Kasumi-1 (cell line): ENCODE measurements at places on chromosomes 12 and 14.
A peak's percentile ranks its signal among the peaks of the same experiment; 100 is the strongest.

- DNase-seq, result peak; percentile 29
Observed at GRCh38 chr12:56723889-56724700, 1.0 kb downstream of the NACA start.

GRCh38 chr12:94534278-94534677 lies 74.6 kb upstream of the CEP83 start:
- no peak for DNase-seq

- peak; percentile 78 for DNase-seq
Observed at GRCh38 chr14:64337888-64338615, 43.9 kb upstream of the ESR2 start.

DNA sequence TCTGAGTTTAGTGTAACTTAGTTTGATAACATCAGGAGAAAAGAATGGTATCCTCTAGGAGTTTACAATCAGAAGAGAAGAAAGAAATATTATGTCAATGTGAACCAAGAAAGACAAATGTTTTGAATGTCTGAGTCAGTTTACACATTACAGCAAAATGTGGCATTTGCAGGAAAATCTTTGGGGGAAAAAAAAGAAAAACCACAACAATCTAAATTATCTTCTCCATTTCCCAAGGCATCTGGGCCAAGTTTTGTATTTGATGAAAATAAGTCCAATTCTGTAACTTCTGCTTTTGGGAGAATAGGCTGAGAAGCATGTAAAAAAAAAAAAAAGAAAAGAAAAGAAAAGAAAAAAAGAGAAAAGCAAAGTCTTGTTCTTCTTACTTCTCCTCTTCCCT lies 58.8 kb upstream of the FLRT2 start:
- peak; percentile 9 for DNase-seq

GRCh38 chr12:42482041-42482747 lies 107.4 kb downstream of the PRICKLE1 start:
- no peak for DNase-seq

DNA sequence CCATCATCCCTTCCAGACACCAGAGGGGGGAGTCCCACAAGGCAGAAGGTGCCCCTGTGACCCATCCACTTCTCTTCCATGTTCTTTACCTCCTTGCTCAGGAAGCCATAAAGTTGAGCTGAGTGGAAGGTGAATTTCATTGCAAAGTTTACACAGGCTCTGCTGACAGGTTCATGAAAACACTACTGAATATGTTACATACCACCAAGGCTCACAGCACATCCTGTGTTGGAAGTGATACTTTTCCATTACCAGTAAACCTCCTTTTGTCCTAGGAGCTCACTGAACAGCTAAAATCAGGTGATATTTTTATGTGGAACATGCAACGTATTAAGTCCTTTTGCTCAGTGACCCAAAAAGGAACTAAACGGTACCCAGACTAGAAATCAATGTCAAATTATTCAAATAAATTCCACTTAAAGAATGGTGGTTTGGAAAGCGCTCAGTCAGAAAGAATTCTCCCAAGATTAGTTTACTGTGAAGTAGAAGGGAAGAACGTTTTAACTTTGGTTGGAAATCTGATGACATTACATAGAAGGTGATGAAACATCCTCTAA lies 196.2 kb upstream of the NUDT4 start:
- DNase-seq, result no peak

DNA sequence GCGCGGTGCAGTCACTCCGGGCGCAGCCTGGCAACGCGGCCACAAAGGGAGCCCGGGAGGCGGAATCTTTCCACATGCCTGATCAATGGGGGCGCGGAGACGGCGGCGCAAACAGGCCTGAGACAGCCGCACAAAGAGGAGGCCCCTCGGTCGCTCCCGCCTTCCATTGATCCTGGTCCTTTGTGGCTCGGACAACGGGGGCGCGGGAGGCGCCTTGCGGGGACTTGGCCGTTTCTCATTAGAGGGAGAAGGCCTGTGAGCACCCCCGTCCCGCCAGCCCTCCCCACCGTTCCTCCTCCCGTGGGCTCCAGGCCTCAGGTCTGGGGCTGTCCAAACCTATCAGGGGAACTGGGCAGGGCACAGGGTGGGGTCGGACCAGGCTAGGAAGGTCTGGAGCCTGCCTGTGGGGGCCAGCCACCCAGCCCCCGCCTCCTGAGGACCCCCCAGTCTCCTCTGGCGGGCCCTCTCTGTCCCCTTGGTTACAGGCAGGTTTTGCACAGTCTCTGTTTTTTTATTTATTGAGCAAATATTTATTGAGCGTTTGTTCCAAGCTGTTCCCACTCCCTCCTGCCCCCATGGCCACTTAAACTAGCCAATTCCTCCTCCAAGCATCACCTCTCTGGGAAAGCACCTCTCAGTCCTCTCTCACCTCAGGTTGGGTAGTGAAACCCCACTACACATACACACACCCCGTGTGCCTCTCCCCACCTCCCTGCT lies 29.0 kb upstream of the MSI1 start:
- DNase-seq, result no peak

- peak; percentile 53 for DNase-seq
Observed at GRCh38 chr14:76331328-76332011, 44.5 kb upstream of the ESRRB start.

DNA sequence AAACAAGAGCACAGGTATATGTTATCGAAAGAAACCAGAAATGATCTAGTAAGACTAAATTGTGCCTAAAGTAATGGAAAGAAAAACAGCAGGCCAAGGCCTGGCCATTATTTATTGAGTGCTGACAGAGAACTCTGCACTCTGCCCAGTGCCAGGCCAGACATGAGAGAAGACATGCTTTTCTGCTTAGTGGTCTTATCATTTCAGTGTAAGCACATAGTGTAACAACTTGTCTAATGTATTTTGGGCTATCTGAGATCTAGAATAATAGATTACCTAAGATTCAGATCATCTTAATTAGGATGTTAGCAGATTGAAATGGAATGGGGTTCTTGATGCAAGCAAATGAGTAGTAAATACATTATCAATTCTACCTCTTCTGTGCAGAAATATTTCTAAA lies 278.3 kb downstream of the AKAP6 start:
- no peak for DNase-seq

DNA sequence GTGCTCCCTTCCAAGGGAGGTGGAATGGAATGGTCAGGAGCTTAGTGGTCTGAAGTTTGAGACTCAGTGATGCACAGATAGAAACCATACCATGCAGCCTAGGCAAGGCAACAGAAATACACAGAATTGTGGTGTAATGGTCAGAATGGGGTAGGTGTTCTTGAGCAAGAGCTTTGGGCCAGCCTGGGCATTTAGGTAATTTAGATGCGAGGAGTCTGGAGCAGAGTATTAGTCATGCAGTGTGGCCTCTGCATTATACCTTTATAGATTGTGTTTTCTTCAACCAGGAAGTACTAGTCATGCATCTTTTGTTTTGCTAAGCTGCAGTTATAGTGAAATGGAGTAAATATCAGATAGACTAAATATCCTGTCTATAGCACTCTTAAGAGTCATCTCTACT lies 118.3 kb downstream of the DAAM1 start:
- DNase-seq, result no peak

- no peak for DNase-seq
Observed at GRCh38 chr12:90510948-90511347, 444.0 kb downstream of the CCER1 start.

DNA sequence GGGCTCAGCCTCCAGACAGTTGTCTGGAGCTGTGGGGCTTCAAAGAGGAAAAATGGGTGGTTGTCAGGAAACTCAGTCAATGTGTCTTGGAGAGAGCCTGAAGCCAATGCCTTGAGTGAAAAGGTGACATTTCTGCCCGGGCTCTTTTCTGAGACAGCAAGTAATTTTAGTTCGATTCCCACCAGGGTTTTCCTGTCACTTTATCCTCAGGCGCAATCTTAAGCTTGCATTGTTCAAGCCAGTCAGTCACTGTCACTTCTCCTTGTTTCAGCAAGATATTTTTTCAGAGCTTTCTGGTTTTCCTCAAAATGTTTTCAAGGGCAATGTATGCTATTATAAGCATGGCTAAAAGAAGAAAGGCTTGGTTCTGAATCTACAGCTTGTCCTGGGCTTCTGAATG lies 404.7 kb upstream of the SEL1L start:
- no peak for DNase-seq

GRCh38 chr14:91392623-91393303 lies 24.9 kb downstream of the CCDC88C start:
- DNase-seq, result no peak

DNA sequence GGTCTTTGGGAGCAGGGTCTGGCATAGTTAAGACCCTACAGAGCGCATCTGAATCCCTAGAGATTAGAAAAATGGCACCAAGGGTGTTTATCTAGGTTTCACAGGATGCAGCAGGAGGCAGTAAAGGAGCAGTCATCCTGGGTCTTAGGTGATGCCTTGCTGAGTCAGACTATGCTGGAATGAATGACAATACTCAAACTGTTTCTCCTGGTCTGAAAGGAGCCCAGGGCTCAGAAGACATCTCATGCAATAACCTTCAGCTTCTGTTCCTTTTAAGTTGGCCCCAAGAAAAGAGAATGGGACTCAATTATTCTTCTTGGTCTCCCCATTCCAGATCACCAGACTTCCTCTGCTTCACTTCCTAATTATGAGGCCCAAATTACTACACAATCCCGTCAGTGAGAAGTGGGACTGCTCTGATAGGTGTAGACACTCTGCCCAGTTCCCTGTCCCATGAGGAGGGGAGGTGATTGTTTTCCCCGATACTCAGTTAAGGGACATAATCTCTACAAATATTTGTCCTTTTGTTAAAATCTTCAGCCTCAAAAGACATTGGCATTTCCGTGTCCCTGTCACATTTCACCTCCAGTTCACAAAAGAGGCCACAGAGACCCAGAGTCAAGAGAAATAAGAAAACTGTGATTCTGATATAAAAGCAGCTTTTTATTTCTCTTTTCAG lies 14.8 kb upstream of the APOF start:
- no peak for DNase-seq

DNA sequence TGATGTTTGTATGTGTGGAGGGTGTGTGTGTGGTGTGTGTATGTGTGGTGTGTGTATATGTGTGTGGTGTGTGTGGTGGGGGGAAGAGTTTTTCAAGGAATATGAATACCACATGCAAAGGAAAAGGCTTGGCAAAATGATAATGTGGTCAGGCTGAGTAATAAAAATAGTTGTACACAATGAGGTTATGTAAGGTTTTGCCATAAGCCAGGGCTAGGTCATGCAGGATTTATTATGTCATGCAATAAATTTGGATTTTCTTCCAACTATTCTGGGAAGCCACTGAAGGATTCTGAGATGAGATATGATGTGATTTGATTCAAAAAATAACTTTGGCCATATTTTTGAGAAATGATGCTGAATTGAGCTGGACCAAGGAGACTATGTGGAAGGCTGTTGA lies 1191.6 kb upstream of the SEL1L start:
- DNase-seq, result no peak

DNA sequence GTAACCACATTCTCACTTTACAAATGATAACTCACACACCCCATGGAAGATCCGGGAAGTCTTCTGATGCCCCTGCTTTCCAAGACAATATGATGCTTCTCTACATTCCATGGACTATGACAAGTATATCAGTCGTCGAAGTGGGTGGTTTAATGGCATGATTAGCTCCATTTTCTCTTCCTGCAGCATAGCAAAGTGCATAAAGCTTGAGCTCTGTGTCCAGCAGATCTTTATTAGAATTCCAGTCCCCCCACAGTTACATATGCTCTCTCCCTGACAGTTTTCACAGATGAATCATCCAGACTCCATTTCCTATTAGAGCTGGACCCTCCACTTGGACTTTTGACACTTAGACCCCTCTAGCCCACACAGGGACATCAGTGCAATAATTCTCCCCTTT lies 174.9 kb downstream of the BCAT1 start:
- DNase-seq, result no peak
